ENCODE measurements at places on chromosomes 12 and 14.

DNA sequence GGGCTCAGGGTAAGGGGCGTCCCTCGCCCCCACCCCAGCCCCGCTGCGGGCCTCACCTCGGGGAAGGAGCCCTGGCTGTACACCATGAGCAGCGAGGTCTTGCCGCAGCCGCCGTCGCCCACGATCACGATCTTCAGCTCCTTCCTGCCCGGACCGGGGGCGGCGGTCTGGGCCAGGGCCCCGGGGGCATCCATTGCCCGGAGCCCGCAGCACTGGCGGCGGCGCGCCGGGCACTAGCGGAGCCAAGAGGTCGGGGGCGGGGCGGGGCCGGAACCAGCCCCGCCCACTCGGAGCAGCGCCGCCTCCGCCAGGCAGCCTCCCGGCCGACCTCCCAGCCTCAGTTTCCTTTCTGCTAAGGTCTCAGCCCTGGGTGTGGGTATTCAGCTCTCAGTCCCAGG lies at the start of gene RHOF:
Gene RHOF, minus strand, starts transcription at position 249 of the 398 bp plus-strand sequence. Its CDS starts 55 bp downstream, at position 194.
- no peak for DNase-seq

DNA sequence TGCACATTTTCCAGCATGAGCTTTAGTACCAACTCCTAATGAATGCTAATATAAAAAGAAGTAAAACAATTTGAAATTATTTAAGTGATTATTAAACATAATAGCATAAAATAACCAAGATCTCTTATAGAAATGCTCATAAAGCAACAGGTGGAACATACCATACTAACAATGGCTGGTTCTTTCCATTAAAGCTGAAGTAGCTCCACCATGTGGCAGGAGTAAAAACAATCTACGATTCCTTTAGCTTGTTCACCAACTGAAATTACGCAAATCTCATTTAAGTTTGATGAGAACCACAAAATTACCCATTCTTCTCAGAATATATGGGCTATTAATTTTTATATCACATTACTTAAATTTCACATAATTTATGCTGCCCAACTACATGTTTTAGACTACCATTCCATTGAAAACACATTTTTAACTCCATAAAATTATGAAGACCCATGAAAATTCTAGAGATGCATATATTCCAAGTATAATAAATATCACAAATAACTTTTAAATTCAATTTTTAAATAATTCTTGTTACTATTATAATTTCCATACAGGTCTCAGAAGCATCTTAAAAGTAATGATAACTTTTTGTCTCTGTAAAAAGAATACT lies 213.6 kb downstream of the DAD1 start:
- no peak for DNase-seq

GRCh38 chr14:69086537-69086936 lies 66.4 kb downstream of the DCAF5 start:
- no peak for DNase-seq

DNA sequence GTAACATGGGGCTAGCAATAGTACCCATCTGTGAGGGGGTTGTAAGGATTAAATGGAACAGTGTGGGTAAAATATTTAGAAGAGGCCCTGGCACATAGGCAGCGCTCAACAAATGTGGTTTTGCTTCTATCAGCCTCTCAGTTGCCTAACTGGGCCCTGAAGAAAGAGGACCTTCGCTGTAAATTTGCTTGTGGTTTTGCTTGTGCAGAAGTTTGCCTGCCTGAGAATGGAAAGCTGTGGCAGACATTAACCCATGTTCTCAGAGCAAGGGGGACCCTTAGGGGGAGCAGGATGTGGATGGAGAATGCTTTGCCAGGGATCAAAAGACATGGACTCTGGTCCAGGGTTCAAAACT lies 160.1 kb downstream of the BRMS1L start:
- no peak for DNase-seq

- DNase-seq, result no peak
These were observed 127.5 kb downstream of the MED13L start for GRCh38 chr12:116150001-116150400.

- no peak for DNase-seq
These were observed 13.3 kb downstream of the LLPH start for GRCh38 chr12:66117242-66117641.

- DNase-seq, result peak; percentile 72
These were observed 19.3 kb upstream of the NCOR2 start for GRCh38 chr12:124586756-124587155.

DNA sequence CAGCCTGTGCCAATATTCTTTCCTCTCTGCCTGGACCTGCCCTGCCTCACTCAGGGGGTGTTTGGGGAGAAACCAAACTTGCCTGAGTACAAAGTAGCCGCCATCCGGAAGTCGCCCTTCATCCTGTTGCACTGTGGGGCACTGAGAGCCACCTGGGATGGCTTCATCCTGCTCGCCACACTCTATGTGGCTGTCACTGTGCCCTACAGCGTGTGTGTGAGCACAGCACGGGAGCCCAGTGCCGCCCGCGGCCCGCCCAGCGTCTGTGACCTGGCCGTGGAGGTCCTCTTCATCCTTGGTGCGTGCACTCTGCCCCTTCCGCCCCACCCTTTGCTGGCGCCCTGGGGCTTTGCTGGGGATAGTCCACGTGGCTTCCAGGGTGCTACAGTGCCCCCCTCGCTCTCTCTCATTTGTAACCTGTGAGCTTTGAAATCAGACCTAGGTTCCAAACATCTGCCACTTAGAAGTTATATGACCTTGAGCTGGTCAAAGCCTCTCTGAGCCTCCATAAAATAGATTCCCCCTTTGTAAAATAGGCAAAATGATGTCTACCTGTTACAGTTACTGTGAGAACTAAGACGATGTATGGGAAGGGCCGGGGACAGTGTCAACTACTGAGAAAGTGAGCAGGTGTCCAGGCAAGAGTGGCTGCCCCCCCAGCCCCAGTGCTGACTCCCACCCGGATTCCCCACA lies 4.5 kb downstream of the KCNH3 start:
- no peak for DNase-seq

DNA sequence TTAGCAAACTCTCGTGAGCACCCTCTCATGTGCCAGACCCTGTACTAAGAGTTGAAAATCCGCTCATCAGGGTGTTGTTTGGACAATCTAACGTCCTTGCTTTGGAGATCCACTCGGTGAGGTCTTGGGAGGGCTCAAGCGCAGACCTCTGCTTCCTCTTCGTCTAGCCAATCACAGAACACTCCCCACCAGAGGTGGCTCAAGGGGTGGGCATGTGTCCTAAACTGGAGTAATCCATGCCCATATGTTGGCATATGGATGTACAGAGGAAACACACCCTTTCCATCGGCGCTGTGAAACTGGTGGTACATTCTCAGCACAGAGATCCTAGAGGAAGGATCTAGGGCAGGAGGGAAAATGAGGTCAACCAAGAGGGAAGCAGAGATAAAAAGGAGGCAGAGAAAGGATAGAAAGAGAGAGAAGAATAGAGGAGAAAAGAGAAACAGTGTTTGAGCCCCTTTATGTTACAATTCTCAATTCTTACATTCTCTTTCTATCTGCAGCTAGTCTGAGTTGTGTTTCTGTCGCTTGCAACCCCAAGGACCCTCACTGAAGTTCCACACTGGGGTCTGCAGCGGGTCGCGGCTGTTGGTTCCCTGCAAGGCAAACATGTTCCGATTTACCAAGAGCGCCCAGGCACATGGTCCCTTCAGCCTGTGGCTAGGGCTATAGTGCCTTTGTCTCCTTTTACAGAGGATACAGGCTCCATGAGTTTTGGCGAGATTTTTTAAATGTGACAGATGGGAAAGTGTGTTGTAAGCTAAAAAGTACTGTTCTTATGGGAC lies 40.5 kb downstream of the DLK1 start:
- DNase-seq, result no peak

GRCh38 chr14:21734457-21735074 lies 60.9 kb upstream of the OR4E1 start:
- no peak for DNase-seq

DNA sequence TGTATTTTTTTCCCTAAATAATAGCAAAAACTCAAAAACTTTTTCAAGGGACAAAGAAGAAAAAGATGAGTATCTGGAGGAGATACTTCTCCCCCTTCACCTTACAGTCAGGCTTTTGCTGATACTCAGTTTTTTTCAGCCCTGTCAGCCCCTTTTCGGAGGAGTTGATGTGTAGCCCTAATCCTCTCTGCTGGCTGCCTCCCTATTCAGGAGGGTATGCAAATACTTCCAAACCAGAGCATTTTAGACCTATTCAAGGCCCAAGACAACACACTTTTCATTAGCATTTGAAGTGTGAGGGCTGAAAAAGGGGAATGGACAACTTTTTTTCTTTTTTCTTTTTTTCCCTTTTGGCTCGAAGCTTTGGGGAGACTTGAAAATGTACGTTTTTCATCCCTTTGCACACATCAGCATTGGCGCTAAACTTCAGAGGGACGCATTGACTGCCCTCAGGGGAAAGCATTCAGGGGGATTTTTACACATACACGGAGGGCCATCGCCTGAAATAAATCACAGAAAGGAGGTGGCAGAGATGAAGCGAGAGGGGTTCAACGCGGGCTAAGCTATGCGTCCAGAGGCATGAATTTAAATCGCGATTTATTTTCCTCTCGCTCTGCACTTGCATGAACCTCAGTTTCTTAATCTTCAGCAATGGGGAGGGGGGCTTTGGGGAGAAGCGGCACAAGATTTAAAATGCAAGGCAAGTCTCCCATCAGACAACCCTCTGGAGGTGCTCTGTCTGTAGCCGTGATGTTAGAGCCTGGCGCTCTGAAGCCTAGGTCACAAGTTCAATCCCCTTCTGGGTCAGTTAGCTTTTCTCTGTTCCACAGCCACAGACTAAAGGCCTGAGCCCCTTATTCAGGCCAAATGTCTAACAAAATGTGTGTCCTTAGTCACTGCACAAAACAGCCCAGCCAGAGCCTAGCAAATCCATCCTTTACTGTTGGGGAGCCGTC lies 86.3 kb downstream of the ASCL1 start:
- no peak for DNase-seq

- DNase-seq, result no peak
These were observed 8.6 kb downstream of the KRT2 start for GRCh38 chr12:52643233-52644077.

GRCh38 chr14:77068517-77069200 lies 29.4 kb upstream of the CIPC start:
- DNase-seq, result no peak

DNA sequence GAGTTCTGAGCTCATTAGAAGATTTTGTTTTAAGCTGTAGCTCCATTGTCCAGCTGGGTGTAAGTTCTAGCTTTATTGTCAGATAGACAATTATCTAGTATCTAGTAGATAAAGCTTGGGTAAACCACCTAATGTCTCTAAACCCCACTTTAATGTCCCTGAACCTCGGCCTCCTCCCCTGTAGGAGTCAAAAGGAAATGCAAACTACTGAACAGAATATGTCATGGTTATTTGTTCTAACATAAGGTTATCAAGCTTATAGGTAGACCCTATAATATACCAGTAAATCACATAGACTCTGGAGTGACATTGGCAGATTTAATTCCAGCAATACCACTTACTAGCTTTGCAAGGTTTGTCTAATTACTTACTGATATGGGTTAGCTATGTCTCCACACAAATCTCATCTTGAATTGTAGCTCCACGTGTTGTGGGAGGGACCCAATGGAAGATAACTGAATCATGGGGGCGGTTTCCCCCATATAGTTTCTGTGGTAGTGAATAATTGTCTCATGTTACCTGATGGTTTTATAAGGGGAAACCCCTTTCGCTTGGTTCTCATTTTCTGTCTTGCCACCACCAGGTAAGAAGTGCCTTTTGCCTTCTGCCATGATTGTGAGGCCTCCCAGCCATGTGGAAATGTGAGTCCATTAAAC lies 29.4 kb downstream of the BCAT1 start:
- DNase-seq, result no peak

- no peak for DNase-seq
These were observed at the start of gene CABP1 for GRCh38 chr12:120639771-120640721. CABP1 (plus strand) TSS chr12:120640626; CDS start chr12:120640686, 60 bp downstream.

DNA sequence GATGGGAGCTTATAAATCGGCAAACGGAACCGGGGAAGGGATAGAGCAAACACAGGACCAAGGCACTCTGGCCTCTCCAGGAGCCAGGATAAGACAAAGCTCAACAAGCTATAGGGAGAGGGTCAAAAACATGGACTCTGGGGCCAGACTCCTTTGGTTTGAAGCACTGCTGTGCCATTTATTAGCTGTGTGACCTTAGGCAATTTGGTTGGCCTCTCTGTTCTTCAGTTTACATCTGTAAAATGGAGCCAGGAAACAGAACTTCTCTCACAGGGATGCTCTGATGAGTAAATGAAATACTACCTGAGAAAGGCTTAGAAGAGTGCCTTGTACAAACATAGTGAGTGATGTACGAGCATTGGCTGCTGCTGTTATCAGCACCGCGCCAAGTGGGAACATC lies 213.3 kb upstream of the PWP1 start:
- no peak for DNase-seq

DNA sequence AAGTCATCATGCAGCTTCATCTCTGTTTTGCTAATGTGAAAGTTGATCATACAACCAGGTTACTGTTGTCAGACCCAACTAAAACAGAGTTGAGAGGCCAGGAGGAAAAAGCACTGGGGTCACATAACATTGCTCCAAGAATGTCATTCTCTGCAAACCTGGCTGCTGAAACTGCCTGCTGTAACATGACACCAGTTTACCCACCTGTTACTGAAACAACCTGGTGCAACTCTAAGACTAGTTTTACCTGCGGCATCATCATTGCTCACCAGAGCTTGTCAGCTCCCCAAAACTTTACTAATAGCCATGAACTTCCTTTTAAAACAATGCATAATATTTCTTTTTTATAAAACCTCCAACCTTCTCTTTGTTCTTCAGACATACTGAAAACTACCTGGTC lies 30.7 kb upstream of the DEGS2 start:
- DNase-seq, result no peak

GRCh38 chr12:13146336-13146938 lies 43.0 kb upstream of the GSG1 start:
- DNase-seq, result no peak

All from NCI-H1436 treated with DMSO at 0.1 percent for 48 hours (cell line).